Stimulated activated CD4-positive, alpha-beta T cell treated with anti-CD3 and anti-CD28 coated beads, Interleukin-15, amount 100 ng/mL, for 1 hour (primary cell): ENCODE measurements at places on chromosomes 5 and 9.

GRCh38 chr9:76417394-76417793 is 23.2 kb upstream of the RFK start:
- DNase-seq: no peak

GRCh38 chr9:98402019-98402840 is 146.8 kb upstream of the TBC1D2 start:
- DNase-seq: no peak

GRCh38 chr5:30502277-30502676 is 691.2 kb upstream of the CDH6 start:
- no peak for DNase-seq

GRCh38 chr9:3191715-3192114 is 334.1 kb downstream of the RFX3 start:
- no peak for DNase-seq

- no peak for DNase-seq
Observed at GRCh38 chr5:181099602-181100086, 31.3 kb downstream of the OR2V1 start.

GRCh38 chr5:96117771-96118651 is 156.4 kb upstream of the ELL2 start:
- no peak for DNase-seq

- no peak for DNase-seq
Observed at GRCh38 chr5:146586752-146587151, 70.8 kb upstream of the GPR151 start.

DNA sequence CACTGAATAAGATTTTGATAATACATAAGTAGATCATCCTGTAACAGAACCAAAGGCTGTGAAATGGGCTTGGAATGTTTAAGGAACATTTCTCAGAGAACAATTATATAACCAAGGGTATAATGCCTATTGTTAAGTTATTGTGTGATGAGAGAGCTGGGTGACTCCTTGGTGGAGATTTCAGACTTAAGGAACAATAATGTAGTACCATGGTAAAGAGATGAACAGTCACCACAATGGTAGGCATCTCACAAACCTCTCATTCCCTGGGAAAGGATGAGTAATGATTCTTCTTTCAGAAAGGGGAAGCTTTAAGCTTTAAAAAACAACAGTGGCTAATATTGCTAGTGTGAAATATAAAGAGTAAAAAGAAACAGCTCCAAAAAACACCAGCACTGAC is 147.4 kb downstream of the TRIM36 start:
- no peak for DNase-seq

- DNase-seq: no peak
Observed at GRCh38 chr9:91120200-91120599, 241.5 kb downstream of the AUH start.

DNA sequence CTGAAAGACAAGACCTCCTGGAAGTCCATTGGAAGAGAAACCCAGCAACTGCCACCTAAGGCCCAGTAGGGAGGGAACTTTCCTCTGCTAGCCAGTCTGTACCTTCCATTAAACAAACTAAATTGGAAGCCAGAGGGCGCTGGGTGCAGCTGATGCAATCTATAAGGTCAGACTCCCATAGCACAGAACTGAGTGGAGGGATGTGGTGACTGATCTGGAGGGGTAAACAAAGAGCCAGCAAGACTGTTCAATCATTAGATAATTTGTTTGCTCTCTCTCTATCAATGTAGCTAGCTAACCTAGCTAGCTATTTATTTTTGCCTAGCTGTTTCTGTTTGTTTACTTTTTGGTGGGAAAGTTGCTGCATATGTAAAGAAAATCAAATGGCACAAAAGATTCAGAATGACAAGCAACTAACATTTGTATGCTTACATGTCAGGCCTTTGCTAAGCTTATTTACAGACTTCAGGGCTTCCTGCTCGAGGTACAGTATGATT is 291.8 kb upstream of the DAB2 start:
- no peak for DNase-seq

DNA sequence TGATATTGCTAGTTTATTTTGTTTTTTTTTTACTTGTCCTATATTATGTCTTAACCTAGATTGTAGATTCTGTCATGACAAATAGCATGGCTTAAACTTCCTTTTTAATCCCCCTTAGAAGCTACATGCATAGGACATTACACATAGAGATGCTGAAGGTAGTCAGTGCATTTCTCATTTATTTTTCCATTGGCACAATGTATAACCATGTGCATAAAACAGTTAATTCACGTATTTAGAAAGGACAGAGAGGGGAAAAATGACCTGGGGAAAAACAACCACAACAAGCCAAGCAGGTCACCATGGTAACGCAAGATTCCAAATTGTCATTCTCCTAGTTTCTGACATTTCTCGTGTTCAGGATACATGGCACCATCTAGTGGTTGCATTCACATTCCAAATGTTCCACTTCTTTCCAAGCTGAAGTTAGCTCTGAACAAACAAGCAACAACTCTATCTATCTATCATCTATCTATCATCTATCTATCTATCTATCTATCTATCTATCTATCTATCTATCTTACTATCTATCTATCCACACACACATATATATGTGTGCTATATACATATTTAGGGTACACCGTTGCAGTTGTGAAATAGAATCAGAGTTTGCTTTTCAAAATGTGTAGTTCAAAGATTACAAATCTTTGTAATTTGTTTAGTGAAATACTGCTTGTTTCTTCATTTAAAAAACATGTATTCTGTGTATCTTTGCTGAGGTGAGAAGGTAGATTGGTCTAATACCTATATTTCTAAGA is 487.2 kb upstream of the ST8SIA4 start:
- DNase-seq: no peak

DNA sequence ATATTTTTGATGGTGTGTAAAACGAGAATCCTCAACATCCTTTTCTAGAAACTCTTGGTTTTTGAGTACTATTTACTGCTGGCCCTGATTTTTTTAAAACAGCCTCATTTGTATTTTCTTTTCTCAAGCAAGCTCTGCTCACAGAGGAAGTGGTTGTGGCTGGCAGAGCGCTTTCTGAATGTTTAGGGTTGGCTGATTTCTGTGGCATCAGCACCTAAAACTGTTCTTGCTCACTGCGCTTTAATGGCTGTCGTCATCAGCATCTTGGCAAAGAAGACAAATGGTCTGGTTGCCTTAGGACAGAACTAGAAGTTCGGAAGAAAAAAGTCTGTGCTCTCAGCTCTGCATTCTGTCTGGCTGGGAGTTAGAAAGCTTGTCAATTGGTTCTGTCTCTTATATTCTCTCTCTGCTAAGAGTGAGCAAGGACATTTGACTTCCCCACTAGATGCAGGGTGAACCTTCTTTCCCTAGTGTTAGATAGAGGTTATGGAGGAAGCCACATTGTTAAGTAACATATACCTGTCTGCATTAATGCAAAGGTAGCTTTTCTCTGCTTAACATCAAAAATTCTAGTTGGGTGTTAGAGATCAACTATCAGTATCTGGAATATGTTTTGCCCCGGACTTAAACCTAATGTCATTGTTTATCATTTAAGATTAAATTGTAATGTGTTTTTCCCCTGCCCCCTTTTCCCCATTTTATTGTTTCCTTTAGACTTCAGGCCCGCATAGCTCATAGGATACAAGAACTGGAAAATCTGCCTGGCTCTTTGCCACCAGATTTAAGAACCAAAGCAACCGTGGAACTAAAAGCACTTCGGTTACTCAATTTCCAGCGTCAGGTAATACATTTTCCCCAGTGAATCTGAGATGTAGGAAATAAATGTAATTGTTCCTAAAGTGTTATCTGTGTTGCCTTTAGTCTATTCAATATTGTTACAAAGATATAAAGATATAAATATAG is 39.0 kb downstream of the SMARCA2 start:
- no peak for DNase-seq
